ENCODE measurements at places on chromosomes 3 and 15.

- no peak for DNase-seq
These were observed 1016.9 kb upstream of the ALCAM start for GRCh38 chr3:104349836-104350235.

- DNase-seq: no peak
These were observed 113.7 kb upstream of the TPRG1 start for GRCh38 chr3:189058071-189058470.

DNA sequence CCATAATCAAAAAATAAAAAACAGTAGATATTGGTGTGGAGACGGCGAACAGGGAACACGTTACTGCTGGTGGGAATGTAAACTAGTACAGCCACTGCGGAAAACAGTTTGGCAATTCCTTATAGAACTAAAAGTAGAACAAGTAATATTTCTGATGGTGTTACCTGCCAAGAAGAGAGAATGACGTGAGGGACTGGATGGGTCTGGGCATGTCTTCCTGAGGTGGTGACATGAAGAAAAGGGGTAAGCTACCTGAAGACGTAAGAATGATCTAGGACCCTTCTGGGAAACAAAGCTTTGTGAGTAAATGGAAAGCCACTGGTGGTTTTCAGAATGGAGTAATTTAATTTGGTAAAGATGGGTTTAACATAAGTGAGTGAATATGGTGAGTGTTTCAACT is 19.4 kb upstream of the PLOD2 start:
- DNase-seq: no peak

DNA sequence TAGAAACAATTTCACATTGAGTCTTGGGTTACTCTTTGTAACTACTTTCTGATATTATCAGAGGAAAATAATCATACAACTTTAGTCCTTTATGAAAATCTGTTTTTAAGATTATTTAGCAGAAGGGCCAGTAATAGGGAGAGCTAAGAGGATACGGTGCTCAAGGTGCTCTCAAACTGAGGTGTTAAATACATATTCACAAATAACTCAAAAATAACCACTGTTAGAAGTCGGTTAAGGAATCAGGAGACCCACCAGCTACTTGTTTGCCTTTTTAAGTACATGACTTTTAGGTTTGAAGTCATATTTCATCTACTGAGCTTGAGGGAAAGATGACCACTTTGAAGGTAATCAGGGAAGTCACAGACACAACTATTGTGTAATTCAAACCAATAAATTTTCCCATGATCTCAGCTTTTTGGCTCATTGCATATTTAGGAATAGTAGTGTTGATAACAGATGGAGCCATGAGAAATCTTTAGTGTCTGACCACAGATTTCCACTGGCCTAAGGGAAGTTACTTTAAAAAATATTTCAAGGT is 1.4 kb upstream of the RSRC1 start:
- no peak for DNase-seq

DNA sequence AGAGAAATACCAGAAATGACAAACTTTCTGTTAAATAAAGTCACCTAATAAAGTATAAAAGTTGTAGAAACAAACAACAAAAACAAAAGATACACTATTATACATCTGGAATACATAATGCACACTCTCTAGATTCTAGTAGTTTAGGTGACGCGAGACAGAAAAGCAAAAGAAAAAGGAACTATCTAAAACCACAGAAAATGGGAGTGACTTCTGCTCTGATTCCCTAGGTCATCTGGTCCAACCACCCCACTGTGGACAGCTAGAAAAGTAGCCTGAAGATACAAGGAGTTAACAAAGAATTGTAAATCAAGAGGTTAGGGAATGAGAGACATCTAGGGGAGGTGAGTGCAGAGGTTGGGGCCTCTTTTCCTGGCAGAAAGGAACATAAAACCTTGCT is 39.1 kb downstream of the DHX36 start:
- no peak for DNase-seq

DNA sequence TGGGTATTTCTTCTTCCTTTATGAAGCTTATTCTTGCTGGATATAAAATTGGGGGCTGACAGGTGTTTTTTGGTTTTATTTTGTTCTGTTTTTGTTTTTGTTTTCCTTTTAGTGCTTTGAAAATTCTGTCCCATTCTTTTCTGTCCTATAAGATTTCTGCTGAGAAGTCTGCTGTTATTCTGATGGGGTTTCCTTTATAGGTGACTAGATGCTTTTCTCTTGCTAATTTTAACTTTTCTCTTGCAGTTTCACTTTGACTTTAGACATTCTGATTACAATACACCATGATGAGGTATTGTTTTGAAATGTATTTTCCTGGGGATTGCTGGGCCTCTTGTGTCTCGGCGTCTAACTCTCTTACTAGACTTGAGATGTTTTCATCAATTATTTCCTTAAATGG is 22.8 kb downstream of the TTC14 start:
- no peak for DNase-seq

DNA sequence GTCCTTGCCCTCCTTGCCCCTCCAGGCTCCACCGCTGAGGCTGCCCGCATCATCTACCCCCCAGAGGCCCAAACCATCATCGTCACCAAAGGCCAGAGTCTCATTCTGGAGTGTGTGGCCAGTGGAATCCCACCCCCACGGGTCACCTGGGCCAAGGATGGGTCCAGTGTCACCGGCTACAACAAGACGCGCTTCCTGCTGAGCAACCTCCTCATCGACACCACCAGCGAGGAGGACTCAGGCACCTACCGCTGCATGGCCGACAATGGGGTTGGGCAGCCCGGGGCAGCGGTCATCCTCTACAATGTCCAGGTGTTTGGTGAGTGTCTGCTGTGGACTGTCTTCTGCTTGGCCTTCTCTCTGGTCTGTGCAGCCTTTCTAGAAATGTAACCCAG is 61.0 kb downstream of the BOC start:
- DNase-seq: no peak

- DNase-seq: no peak
These were observed 8.4 kb downstream of the ACP3 start for GRCh38 chr3:132325634-132326033.

DNA sequence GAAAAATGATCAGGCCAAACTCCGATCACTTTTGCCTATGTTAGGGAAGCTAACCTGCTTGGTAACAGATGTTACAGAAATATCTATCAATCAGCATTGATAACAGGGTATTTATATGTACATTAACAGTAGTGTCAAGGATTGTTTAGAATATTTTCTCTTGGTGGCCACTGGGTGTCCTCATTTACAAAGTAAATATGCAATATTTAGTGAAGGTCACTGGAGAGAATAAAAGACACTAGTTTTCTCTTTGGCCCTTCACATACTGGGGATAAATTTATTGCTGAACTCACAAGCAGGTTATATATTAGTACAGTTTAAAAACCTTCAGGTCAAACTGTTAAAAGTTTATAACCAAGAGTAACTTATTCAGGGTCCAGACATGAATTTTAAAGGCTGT is 69.0 kb downstream of the TIGIT start:
- DNase-seq: peak; percentile 79

GRCh38 chr15:50192926-50193620 is 11.1 kb downstream of the SLC27A2 start:
- DNase-seq: no peak

DNA sequence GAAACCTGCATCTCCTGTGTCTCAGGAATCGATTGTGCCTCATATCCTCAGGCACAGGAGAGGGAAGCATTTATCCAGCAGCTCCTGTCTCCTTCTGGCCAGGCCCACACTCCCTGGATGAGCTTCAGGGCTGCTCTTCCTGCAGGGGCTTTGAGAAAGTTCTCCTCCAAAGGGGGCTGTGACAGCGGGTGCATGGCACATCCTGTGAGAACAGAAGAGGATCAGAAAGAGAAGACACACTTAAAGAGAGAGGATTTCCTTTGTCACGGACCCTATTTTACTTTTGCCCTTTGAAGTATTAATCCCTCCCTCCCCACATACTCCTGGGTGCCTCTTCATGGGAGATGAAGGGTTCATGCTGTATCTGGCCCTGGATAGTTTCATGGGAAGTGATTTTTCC is 46.0 kb downstream of the MFSD1 start:
- DNase-seq: no peak

GRCh38 chr15:69116391-69116790 is 44.0 kb upstream of the GLCE start:
- DNase-seq: no peak

GRCh38 chr15:42863572-42864239 is 56.9 kb downstream of the TTBK2 start:
- no peak for DNase-seq

- no peak for DNase-seq
These were observed 185.8 kb upstream of the ROBO1 start for GRCh38 chr3:79953591-79954101.

DNA sequence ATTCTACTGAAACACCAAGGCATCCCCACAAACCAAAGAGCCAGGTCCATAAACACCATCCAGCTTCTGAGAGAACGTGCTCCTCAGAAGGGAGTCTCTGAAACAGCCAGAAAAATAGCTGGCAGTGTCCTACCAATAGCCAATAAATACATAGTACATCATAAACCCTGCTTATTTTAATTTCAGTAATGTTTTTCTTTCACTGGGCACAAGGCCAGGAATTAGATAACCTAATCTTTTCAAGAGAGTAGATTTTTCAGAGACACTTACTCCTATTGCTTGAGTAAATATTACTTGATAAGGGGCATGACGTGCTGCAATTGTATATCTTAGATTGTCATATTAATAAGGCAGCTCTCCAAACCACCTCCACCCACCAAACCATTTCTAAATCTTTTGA is 22.7 kb downstream of the GADL1 start:
- no peak for DNase-seq

DNA sequence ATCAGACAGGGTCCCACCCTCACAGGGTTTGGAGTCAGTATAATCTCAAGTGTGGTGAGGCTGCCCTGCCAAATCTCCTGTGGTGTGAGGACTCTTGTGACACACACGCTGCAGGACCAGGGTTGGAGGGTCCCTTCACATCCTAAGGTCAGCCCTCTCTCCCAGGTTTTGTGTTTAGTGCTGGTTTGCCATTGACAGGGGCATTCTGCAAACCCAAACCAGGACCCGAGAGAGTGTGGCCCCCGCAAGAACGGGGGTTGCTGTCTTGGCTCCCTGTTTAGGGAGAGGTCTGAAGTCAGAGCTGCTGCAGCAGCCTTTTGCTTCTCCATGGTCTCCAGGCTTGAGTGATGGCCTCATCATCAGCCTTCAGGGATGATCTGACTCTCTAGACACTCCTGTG is 14.7 kb downstream of the FAM107A start:
- no peak for DNase-seq

DNA sequence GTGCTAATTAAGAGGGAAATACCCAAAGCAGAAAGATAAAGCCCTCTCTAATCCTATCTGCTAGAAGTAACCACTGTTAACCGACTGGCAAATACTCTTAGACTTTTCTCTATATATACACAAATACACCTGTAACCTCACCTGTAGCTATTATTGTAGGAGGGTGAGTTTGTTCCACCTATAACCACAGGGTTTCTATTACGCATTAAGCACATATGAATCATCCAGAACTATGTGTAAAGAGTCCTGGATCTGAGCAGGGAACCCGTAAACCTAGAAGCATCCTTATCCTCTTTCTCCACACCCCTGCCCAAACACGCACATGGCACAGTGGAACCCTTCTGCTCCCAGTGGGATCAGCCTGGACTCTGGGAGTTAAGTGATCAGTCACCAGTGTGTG is 172.8 kb upstream of the C2CD4B start:
- no peak for DNase-seq

DNA sequence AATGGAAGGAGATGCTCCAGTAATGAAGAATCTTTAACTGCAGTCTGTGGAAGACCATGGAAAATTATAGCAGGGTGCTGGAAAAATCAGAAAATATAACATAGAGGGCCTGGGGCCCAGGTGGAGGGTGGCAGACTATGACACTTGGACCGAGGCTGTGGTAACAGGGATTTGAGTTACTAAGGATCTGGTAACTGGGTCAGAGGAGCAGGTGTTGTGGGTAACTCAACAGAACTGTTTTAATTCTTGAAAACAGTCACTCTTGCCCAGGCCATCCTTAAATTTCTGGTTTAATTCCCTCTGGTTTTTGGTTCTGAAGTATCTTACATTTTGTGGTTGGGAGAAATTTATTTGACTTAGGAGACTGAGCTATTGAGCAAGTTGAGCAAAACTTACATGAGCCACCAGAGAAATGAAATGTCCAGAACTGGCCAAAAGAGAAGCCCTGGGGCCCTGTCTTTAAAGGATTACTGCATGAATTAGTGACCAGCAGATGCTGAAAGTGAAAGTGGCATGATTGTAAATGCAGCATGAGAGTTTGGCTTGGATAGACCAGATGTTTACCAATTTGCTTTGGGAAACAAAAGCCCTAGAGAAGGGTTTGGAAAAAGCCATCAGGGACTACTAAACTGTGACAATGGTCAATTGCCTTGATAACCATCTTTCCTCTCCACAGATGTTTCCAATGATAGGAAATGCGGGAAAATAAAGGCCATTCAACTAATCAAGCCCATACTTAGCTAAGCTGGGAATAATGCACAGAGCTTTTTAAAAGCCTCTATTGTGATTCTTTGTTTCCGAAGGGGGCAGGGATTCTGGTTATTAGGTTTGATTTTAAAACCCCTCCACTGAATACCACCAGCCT is 374.9 kb upstream of the TGFBR2 start:
- no peak for DNase-seq

DNA sequence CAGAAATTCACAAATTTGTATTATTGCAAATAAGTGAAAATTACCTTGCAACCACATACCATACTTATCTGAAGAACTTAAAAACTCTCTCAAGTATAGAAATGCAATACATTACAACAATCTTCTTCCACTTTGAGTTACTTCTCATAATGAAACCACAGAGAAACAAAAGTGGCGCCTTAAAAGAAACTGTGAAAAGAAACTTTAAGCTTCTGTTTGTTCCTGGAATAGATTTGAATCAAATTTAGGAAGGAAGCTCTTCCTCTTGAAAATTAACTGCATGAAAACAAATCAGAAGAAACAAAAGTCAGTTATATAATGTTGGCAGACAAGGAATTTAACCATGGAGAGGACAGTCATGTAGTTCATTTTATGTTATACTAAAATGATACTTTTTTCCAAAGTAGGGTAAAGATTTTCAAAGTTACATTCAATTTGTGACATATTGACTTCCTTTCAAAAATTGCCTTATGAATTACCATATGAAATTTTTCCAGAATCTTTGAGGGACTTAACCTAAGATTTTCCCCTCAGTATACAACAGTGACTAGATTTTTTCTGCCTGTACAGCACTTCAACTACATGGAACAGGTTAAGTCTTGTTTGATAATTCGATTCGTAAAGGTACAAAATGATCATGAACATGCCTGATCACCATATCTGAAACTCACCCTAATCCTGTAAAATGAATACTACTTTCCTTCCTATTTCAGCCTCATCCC is 57.6 kb upstream of the TNFSF10 start:
- DNase-seq: no peak

DNA sequence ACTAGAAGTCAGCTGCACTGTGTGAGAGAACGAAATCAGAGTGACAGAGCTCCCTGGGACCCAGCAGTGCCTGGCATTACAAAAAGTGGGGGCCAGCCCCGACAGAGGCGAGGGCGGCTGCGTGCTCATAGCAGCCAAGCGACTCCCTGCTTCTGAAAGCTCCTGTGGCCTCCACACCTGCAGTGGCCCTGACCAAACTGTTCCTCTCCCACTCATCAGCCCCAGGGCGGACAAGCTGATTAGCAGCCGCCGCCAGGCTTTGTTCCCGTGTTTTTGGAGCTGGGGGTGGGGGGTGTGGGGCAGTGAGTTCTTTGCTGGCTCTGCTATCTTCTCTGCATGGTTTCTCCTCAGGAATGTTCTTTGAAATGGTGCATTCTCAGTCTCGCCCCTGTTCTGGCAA is 58.1 kb downstream of the DGKG start:
- no peak for DNase-seq

Data from hippocampal formation (tissue), 2 donors.